ENCODE measurements at places on chromosomes 13 and 19.

GRCh38 chr19:13717194-13717643, 47.1 kb upstream of the MRI1 start:
- no peak for DNase-seq

GRCh38 chr19:19026299-19026971, 6.9 kb downstream of the SUGP2 start:
- DNase-seq = no peak

- no peak for DNase-seq
These were observed 14.6 kb downstream of the LHFPL6 start for GRCh38 chr13:39588384-39588783.

- no peak for DNase-seq
These were observed 43.7 kb downstream of the FRY start for GRCh38 chr13:32075170-32075851.

DNA sequence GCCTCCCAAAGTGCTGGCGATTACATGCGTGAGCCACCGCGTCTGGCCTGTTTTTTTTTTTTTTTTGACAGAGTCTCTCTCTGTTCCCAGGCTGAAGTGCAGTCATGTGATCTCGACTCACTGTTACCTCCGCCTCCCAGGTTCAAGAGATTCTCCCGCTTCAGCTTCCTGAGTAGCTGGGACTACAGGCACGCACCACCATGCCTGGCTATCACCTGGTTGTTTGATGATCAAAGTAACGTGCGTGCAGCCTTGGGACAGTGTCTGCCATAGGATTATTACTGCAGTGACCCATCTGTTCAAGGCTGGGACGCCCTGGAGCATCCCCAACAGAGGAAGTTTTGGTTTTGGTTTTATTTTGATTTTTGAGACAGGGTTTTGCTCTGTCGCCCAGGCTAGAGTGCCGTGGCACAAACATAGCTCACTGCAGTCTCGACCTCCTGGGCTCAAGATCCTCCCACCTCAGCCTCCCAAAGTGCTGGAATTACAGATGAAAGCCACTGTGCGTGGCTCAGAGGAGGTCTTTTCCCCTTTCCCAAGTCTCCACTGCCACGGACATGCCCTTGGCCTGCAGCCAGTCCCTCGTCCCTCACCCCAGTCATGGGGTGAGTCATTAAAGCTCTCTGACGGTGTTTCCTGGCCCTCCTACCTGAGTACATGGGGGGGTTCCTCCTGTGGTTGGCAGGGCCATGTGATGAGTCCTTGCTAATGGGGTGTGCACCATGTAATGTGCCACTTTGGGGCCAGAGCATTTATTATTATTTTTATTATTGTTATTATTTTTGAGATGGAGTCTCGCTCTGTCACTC, 65.6 kb downstream of the IER2 start:
- DNase-seq = no peak

- no peak for DNase-seq
These were observed 10.2 kb downstream of the OR2Z1 start for GRCh38 chr19:8731428-8732169.

GRCh38 chr19:4996701-4997100, 27.8 kb downstream of the KDM4B start:
- no peak for DNase-seq

- DNase-seq = no peak
These were observed 20.4 kb downstream of the FAM187B start for GRCh38 chr19:35208121-35208520.

GRCh38 chr19:45564131-45564780, 20.3 kb downstream of the OPA3 start:
- DNase-seq = no peak

- no peak for DNase-seq
These were observed 13.3 kb downstream of the IFT88 start for GRCh38 chr13:20580257-20580656.

GRCh38 chr13:78100486-78100885, 181.9 kb upstream of the EDNRB start:
- DNase-seq = no peak

All from GOT3 (cell line).